LNCaP clone FGC (cell line): ENCODE measurements at places on chromosomes 5 and 9.

GRCh38 chr9:128124873-128125579 lies 2.5 kb downstream of the PTGES2 start:
- DNase-seq: no peak

DNA sequence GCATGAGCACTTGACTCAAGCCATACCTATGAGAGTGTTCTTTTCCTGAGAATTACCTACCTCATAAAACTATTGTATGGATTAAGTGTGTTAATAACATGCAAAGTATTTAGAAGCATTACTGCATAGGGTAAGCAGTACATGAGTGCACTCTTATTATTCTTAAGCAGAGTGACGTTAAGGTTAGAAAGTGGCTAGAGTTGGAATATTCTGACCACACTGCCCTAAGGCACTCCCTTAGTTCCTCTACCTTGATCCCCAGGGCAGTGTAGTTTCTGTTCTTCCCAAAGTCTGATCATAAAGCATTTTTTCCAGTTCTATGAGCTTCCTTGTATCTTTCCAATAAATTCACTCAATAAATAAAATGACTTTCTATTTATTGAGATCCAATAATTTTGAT lies 189.2 kb downstream of the PCSK1 start:
- DNase-seq: no peak

DNA sequence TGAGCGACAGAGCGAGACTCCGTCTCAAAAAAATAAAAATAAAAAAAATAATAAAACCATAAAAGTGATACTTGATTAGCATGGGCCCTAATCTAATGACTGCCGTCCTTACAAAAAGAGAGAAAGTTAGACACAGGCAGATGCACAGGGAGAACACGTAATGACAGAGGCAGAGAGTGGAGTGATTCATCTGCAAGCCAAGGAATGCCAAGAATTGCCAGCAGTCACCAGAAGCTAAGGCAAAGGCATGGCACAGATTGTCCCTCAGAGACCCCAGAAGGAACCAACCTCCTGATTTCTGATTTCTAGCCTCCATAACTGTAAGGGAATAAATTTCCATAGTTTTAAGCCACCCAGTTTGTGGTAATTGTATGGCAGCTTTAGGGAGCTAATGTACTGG lies 79.6 kb upstream of the FREM1 start:
- DNase-seq: no peak

DNA sequence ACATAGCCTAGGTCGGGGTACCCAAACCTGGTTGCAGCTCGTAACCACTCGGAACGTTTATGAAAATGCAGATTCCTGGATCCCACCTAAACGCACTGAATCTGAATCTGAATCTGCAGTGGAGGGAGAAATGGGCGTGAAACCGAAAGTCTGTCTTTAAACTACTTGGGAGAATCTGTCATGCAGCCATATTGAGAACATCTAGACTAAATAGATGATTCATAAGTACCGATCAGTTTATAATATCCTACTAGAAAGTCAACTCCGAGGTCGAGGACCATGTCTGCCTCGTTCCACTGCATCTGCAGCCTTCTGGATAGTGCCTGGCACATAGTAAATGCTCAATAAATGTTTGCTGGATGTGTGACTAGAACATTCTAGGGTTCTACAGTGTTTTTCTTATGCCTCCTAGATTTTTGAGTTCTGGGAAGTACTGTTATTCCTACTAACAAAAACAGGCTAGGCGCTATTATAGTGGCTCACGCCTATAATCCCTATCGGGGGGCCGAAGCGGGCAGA lies 632 bp downstream of the COQ4 start:
- DNase-seq: no peak

DNA sequence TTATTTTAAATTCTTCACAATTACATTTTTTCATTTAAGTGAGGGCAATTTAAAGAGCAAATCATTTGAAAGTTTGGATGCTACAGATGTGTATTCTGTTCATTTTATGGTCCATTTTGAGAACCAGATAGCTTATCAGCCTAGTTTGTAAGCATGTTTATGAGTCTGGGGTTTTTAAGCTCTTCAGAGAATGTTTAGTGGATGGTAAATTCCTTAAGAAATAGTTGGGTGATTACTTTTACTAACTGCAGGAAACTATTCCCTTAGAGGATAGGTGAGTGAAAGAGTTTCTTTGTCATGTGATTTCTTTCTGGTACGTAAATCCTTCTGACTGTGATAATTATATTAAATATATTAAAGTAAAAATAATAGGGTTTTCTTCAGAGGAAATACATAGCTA lies 17.6 kb downstream of the RASGRF2 start:
- DNase-seq: no peak

DNA sequence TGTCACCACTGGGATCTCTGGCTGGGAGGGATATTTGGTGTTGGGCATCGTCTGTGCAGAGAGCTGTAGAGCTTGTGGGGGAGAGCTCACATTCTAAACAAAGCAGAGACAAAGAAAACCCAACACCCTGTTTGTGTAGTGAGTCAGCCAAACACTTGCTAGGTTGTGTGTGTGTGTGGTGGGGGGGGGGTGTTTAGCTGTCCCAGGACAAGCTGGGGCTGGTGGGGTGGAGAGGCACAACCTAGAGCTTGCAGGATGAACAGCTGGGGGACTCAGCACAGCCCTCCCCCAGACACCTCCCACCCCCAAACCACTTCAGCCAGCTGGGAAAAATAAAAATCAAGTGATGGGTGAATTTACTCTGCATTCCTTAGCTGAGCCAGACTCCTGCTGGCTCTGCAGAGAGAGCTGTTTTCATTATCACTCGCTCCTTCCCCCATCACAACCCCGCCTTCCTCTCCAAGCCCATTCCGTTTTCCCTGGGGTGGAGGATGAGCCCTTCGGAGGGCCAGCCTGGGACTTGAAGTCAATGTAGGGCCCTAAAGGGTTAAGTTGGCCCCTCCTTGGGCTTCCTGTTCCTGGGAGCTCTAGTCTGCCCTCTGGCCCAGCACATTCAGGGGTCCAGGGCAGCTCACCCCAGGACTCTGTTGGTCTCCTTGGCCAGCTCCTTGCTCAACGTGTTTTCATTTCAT lies 2.6 kb downstream of the OLFML2A start:
- DNase-seq: no peak

- no peak for DNase-seq
These were observed 5.9 kb downstream of the FCN2 start for GRCh38 chr9:134886413-134886913.

- DNase-seq: no peak
These were observed 138.1 kb downstream of the EMB start for GRCh38 chr5:50302815-50303490.

DNA sequence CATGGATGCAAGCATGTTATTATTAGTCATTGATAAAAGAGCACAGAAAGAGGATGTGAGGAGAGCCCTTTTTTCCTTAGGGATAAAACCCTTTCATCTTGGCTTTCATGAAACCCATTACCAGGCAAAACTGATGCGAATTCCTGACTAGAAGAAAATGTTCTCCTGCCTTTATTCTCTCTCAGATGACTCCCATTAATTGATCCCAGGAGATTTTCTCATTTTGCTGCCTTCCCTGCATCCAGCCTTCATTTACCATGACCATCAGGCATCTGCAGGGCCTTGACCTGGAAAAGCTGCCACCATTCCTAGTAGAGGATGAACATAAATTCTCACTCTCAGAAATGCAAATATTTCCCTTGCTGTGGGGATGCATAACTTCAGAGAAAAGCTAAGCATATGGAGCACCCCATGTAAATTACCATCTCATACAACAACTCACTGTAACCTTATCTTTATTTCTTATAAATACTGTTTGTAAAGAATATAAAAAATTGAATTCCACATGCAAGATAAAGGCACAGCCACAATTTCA lies 176.5 kb downstream of the PDE4D start:
- no peak for DNase-seq

DNA sequence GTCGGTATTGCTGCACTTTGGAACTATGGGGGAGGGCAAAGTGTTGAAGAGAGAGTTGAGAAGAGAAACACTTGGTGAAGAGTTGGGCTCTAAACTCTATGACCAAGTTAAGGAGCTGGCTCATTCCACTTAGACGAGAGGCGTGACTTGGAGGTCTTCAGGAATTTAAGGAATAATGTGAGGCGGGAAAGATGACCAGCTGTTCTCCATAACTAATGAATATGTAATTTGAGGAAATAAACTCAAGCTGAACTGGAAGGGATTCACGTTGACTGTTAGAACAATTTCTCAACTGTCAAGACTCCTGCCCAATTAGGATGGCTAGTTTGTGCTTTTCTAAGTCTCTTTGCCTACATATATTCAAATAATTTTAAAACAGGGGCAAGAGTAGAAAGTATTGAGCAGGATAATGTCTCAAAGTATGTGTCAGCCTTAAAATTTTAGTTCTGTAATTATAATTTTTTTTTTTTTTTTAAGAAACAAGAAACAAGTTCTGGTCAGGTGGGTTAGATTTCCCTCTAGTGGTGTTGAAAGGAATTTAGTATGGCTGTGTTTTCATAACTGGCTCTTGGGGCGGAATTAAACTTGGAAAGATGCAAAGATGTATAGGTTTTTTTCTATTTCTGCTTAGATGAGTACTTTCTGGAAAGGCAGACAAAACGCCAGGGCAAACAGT lies 33.4 kb downstream of the TMEM252 start:
- no peak for DNase-seq

- DNase-seq: no peak
These were observed 2.2 kb upstream of the ADGRD2 start for GRCh38 chr9:124448019-124448418.

DNA sequence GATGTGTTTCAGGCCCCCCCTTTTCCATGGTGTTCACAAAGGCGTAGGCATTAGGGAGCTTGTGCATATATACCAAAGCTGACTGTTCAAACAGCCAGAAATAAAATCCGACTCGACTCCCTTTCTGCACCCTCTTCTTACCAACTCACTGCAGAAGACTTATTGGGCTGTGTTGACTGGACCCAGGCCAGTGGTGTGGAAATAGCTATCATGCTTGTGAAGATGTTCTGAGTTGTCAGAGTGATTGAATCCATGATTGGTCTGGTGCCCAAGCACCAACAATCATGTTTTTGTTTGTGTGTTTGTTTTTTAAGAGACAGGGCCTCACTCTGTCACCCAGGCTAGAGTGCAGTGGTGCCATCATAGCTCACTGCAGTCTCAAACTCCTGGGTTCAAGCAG lies 21.6 kb downstream of the TJP2 start:
- no peak for DNase-seq

- DNase-seq: no peak
These were observed 97.0 kb downstream of the PSAT1 start for GRCh38 chr9:78393932-78394331.

GRCh38 chr5:142957528-142957927 lies 187.4 kb downstream of the ARHGAP26 start:
- DNase-seq: no peak

- DNase-seq: peak; percentile 64
These were observed at the start of gene SLC25A46 for GRCh38 chr5:110738812-110739651. TSS of gene SLC25A46 (plus strand) at chr5:110739007. CDS start at chr5:110739120, 113 bp downstream.

DNA sequence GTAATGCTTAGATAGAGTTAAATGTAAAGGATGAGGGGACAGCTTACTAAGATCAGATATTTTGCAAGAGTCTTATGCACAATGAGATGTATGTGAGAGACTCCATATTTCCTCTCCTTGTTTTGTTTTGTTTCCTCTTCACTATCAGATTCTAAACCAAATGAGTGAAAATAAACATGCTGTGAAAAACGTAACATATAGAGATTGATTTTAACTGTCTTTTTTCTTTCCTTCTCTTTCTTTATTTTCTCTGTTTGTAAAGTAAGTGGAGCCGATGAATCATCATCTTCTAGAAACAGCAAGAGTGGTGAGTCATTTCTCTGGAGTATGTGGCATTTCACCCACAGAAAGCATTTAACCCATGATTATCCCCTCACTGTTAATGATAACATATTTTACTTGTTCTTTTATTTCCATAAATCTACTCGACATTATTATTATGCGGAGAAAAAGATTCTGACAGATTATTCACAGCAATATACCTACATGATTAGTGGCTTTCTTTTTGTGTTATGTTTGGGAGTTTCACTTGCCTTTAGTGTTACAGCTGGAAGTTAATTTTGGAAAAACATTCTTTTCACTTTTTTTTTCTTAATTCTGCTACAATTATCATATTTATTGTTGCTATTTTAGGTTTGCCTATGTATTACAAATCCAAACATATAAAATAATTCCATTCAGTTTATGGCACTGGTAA lies 2.1 kb upstream of the ANXA1 start:
- no peak for DNase-seq

GRCh38 chr5:78447775-78448424 lies 87.5 kb downstream of the SCAMP1 start:
- no peak for DNase-seq

DNA sequence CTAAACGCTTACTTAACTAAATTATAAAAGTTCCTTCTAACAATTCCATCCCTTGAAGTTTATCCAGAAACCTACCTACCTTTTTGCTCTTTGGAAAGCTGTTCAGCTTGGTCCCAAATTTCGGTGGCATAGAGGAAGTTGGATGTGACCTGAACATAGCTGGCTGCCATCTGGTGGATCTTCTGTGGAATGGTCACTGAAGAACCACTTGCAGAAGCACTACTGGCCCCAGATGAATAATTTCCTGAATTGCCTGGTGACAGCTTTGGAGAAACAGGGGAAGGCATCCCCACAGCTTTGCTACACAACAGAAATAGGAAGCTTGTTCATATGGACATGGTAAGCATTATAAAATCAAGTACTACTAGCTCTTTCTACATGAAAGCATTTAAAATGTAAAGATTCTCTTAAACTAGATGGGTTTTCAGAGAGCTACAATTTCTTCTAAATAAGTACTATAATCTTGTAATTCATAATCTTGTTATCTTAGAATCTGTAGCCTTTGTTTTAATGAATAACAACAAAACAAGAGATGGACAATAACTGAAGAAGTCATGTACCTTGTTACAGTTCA lies 9.9 kb downstream of the LEAP2 start:
- DNase-seq: peak; percentile 46

DNA sequence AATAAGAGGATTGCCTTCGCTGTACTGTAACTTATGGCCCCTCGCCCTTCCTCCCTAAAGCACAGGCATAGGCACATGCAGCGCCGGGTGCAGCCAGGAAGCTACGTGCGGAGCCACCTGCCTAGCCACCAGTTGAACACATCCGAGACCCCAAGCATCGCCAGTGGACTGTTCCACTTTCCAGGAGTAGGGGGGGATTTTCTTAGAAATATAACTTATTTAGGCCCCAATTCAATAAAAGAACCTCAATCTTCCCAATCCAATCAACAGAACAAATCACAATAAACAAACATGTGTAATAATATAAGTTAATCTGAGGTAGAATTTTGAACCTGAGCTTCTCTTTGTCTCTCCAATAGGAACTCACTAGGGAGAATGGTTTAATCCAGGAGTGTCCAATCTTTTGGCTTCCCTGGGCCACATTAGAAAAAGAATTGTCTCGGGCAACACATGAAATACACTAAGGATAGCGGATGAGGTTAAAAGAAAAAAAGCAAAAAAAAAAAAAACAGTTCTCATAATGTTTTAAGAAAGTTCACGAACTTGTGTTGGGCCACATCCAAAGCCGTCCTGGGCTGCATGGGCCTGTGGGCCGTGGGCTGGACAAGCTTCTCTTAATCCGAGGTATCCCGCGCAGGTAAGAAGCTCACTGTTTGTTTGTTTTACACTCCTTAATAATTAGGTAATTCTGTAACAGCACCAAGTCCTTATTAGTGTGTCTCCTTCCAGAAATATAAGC lies 22.0 kb upstream of the NIPBL start:
- DNase-seq: no peak
